Activated naive CD4-positive, alpha-beta T cell treated with anti-CD3 and anti-CD28 coated beads, Interleukin-2, amount 50 U/mL, for 72 hours (primary cell): ENCODE measurements at places on chromosomes 13 and 19. TPM values are rescaled to one million over a fixed set of nuclear protein-coding genes. Genes with fewer than 3 reads are reported as not detected.

GRCh38 chr13:46754812-46755211 lies 42.1 kb downstream of the ESD start:
- no peak for DNase-seq

GRCh38 chr13:28423010-28423409 lies 71.9 kb downstream of the FLT1 start:
- DNase-seq: no peak

DNA sequence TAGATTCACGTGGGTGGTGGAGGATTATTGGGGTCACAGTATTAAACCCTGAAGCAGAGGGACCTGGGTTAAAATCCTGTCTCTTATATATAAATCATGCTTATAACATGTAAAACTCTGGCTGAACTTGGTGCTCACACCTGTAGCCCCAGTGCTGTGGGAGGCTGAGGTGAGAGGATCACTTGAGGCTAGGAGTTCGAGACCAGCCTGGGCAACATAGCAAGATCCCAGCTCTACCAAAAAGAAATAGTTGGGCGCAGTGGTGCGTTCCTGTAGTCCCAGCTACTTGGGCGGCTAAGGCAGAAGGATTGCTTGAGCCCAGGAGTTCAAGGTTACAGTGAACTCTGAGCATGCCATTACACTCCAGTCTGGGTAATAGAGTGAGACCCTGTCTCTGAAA lies 2.4 kb downstream of the ZNF805 start:
- no peak for DNase-seq

- DNase-seq: no peak
Measured at GRCh38 chr13:113635709-113636108, 22.3 kb downstream of the ATP4B start.

The PSG11 gene
- 0.37 TPM for total RNA-seq
